GOT3 (cell line): ENCODE measurements at places on chromosomes 3 and 15.

- no peak for DNase-seq
Observed at GRCh38 chr3:172341482-172342059, 106.7 kb downstream of the GHSR start.

DNA sequence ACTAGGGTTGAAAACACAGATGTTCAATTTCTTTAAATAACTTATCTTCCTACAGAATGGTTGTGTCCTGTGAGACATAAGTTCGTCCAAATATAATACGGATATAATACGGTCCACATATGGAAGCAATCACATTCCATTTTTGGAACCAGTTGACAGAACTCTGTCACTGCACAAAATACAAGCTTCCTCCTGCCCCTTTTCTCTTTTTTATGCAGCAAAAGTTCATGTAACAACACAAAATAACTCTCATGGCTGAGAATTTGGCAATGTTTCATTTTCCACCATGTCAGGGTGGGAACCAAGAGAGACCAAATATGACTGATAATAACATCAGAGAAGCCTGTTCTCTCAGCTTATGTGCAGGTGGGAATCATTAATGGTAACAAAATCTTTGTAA, 158.1 kb upstream of the ZNF385D start:
- no peak for DNase-seq

DNA sequence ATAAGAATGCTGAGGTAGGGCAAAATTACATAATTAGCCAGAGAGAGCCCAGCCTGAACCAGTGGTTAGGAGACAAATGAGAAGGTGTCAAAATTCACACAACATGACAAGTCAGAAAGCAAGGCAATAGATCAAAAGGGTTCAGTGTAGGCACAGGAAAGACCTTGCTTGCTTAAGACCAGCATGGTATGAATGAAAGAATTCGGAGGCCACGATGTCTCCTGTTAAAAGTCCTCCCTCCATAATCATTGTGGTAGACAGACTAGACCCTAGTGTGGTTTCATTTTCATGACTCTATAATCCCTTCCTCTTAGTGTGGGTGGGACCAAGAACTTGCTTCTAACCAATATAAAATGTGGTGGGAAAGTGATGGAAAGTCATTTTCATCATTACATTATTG, 98.7 kb upstream of the ANKRD28 start:
- DNase-seq = no peak

GRCh38 chr15:86138798-86139197, 59.1 kb downstream of the AGBL1 start:
- DNase-seq = no peak

GRCh38 chr15:89815769-89816168, 1.1 kb upstream of the ANPEP start:
- DNase-seq = no peak

GRCh38 chr3:18618723-18619122, 193.6 kb upstream of the SATB1 start:
- DNase-seq = no peak

DNA sequence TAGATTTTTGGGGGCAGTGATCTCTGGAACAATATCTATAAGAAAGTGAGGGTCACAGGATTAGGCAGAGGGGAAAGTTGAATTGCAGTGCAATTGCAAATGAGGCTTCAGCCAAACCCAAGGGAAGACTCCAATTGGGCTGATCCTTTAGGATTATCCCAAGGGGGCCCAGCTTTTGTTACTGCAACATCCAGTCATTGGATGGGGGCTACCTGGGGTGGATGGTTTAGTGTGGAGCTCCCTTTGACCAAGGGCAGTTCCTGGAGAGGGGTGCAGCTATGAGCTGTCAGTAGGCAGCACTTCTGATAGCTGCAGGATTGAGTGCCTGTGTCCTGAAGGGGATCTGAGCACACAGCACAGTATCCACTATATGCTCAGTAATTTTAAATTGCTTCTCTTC, 355.2 kb upstream of the AZI2 start:
- DNase-seq = no peak

DNA sequence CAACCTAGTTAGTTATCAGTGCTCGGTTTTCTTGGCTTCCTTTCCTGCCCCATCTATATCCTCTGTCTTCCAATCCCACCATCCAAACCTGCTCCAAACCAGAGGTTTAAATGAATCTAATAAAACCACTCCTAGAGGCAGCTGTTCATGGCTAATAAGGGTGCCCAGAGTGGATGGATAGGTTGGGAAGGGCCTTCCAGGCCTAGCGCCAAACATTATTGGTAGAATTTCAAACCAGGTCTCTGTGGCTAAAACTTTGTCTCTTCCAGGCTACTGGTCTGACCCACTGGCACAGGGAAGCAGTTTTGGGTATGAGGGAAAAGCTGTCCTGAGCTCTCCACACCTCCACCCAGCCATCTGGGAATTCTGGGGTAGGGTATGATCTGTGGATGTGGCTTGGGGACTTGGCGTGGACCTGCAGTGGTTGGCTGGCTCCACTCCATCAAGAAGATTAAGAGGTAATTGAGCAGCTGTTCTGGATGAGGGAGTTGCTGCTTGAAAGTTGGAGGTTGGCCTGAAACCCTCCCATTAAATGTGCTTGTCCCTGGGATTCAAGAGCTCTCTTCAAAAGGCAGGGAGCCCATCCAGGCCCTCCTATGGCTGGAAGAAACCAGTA, 29.3 kb upstream of the INSYN1 start:
- DNase-seq = no peak

GRCh38 chr15:95972041-95972553, 358.4 kb upstream of the NR2F2 start:
- DNase-seq = no peak

- no peak for DNase-seq
Observed at GRCh38 chr3:23567917-23568316, 237.8 kb upstream of the UBE2E1 start.

- DNase-seq = no peak
Observed at GRCh38 chr3:31180274-31180673, 285.8 kb upstream of the GADL1 start.

DNA sequence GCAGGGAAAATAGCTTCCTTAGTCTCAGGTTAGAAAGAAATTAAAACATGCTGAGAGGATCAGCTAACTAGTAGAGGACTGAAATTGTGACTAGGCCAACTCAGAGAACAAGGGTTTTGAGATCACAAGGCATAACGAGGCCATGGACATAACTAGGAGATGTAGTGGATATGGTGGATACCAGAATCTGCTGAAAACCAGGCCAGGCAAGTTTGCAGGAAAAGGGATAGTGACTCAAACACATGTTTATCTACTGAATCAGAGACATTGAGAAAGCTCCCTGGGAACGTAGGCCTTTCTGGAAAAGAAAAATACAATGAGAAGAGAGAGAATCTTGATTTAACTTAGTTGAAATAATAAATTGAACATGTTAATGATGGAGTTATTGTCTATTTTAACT, 326.5 kb upstream of the GBE1 start:
- DNase-seq = no peak

DNA sequence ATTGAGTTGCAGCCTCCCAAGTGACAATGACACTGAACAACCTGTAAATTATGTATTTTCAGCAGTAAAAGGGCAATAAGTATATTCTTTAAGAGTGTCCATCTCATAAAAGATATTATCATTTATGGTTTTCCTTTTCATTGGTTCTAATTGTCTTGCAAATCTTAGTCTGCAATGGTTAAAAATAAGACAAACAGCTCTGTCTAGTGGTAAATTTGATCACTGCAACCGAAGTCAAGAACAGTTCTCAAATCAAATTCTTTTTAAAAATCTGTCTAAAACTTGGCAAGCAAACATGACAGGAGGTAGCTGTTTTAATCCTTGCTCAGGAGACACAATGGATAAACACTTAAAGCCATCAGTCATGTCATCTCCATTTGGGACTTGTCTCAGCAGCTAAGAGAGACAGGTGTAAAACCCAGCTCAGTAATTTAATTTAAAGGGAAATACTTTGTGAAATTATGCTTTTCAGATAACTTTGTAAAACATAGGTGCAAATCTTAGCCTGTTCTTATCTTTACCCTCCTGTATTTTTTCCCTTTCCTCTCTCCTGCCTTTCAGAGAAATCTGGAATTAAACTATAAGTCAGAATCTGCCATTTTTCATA, 150.3 kb upstream of the ARHGEF26 start:
- DNase-seq = no peak

DNA sequence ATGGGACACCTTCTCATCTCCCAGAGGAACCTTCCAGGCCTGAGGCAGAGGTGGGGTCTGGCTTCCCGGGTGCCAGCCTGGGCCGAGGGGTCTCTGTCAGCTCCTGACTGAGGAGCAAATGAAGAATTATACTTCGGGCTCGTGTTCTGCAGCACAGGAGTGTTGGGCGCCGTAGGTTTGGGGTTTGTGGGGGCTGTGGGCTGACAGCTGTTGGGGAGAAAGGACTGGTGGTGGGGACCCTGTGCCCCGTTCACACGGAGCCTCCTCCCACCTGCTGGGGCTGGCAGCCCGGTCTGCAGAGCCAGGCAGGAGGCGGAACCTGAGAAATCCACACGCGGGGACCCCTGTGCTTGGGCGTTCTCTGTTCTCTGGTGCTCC, 59.7 kb downstream of the ADAMTS7 start:
- no peak for DNase-seq
